Endothelial cell (in vitro differentiated cells): ENCODE measurements at places on chromosomes 3 and 15.

DNA sequence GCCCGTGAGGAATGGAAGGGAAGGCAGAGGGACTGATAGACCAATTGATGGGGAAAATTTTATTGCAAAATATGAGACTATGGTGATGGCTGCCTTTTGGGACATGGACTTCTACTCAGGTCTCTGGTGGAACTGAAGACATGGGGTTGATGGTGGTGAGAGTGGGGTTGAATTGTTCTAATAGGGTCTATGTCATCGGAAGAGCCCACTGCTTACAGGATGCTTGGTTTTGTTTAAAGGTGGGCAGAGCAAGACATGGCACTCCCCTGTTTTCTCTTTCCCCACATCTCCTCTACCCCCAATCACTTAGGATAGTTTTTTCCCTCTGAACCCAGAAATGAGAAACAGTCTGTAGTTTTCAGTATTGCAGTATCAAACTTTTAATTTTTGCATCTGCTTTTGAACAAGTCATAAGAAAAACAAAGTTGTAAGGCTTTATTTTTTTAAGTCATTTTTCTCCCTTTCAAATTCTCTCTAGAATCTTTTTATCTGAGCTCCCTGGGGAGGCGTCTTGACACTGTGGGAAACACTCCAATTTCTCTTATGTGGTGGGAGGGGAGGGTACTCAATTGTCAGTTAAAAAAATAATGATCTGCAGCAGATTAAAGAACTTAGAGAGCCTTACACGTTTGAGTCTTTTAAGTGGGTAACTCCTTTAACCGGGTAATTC lies 276.2 kb upstream of the TBC1D5 start:
- H3K4me3 ChIP-seq, result no peak overlapping the region
- no peak overlapping the region for H3K27ac ChIP-seq
- H3K27me3 ChIP-seq, result peaks cover 5% of the 10 kb centered on the region
- DNase-seq, result no peak
- H3K4me1 ChIP-seq, result no peaks in the 10 kb centered on the region

- DNase-seq, result no peak
- H3K36me3 ChIP-seq, result no peaks in the 10 kb centered on the region
- H3K27ac ChIP-seq, result no peak overlapping the region
Observed at GRCh38 chr3:176078906-176079305, 1118.4 kb downstream of the TBL1XR1 start.

GRCh38 chr3:110390372-110390771 lies 681.2 kb upstream of the NECTIN3 start:
- no peak overlapping the region for H3K27ac ChIP-seq
- no peaks in the 10 kb centered on the region for H3K4me1 ChIP-seq
- H3K27me3 ChIP-seq, result no peaks in the 10 kb centered on the region
- no peak overlapping the region for H3K4me3 ChIP-seq
- no peaks in the 10 kb centered on the region for H3K36me3 ChIP-seq

- DNase-seq, result no peak
- H3K27me3 ChIP-seq, result no peaks in the 10 kb centered on the region
- no peaks in the 10 kb centered on the region for H3K36me3 ChIP-seq
- no peak overlapping the region for H3K4me3 ChIP-seq
- H3K4me1 ChIP-seq, result peaks cover 2% of the 10 kb centered on the region
Observed at GRCh38 chr3:173681188-173681678, 283.7 kb downstream of the NLGN1 start.

DNA sequence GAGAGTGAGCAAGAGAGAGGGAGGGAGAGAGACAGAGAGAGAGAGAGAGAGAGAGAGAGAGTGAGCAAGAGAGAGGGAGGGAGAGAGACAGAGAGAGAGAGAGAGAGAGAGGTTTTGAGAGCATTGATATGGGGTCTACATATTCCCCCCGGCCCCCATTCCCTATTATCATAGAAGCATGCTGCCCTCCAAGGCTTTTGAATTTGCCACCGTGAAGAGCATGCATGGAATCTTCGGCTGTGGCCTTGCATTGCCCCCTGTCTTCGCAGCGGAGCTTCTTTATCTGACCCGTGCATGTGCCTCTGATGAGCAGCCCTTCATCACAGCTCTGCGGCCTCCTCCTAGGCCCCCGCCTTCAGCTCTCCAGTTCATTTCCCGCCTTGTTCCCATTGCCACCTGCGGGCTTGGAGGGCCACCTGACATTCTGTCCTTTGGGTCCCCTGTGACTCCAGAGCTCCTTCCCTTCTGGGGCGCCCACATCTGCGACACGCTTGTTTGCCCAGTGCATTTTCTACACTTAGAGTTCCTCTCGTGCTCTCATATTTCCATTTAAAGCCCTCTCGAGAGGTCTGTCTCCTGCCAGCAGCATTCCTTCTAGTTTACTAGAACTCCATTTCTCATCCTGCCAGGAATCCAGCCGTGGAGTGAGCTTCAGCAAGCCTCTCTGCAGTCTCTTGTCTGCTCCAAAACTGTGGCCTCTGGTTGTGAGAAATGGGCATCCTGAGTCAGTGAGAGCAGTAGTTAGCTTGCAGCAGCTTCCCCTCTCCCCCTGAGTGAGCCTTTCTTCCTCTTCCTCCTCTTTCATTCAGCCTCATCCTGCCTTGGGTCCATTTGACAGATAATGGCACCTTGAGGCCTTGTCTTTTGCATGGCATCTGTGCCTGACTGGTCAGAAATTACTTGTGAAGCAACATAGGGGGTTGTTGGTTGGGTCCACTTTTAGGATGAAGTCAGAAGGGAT lies 25.3 kb downstream of the LPP start:
- H3K4me1 ChIP-seq, result peaks cover 49% of the 10 kb centered on the region
- no peak overlapping the region for H3K4me3 ChIP-seq
- no peak for DNase-seq

- H3K36me3 ChIP-seq, result no peaks in the 10 kb centered on the region
- no peaks in the 10 kb centered on the region for H3K4me1 ChIP-seq
- H3K27ac ChIP-seq, result no peak overlapping the region
- no peaks in the 10 kb centered on the region for H3K27me3 ChIP-seq
- DNase-seq, result no peak
- no peak overlapping the region for H3K4me3 ChIP-seq
Observed at GRCh38 chr15:43969802-43970375, 143.1 kb downstream of the WDR76 start.

GRCh38 chr15:69976366-69976994 lies 121.2 kb downstream of the TLE3 start:
- no peaks in the 10 kb centered on the region for H3K4me1 ChIP-seq
- H3K27ac ChIP-seq, result no peak overlapping the region
- DNase-seq, result peak; percentile 69
- H3K36me3 ChIP-seq, result no peaks in the 10 kb centered on the region
- peaks cover 3% of the 10 kb centered on the region for H3K27me3 ChIP-seq

DNA sequence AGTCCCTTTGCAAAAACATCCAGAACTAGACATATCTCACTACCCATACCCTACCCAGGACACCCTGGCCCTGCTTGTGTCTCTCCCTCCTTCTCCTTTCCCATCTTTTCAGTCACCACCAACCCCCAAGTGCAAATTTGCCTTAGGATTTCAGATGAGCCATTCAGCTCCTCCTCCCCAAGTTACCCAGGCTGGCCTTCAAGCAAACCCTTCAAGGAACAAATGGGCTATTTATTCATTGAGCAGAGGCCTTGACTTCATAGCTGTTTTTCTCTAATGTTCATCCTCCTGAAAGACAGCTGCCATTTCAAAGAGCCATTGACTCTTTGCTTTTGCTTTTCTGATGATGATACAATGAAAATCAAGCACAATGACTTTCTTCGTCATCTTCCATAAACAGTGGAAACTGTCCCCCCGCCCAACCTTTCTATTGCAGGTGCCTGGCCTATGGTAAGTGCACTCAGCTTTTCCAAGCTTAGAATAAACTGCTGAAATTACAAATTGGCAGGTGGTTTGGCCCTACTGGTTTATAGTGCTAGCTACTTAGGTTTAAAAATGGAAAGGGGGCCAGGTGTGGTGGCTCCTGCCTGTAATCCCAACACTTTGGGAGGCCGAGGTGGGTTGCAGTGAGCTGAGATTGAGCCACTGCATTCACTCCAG lies 26.1 kb upstream of the KLHL6 start:
- H3K27me3 ChIP-seq, result peaks cover 7% of the 10 kb centered on the region
- H3K27ac ChIP-seq, result peak overlapping the region; percentile 68
- H3K4me3 ChIP-seq, result no peak overlapping the region
- DNase-seq, result no peak
